ENCODE measurements at places on chromosomes 6 and 20.

DNA sequence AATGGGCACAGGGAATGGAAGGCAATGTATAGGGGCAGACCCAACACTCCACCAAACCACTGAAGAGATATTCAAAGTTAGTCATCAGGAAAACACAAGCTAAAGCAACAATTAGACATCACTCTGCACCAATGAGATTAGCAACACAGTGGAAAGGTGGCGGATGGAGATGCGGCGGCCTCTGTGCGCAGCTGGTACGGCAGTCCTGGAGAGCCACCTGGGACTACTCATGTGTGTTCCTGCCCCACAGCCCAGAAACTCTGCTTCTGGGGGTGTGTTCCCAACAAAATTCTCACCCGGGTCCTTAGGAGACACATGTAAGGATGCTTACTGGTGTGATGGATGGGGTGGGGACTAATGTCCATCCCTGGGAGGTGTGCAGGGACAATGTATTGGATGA is 82.4 kb downstream of the DHX35 start:
- DNase-seq = no peak

DNA sequence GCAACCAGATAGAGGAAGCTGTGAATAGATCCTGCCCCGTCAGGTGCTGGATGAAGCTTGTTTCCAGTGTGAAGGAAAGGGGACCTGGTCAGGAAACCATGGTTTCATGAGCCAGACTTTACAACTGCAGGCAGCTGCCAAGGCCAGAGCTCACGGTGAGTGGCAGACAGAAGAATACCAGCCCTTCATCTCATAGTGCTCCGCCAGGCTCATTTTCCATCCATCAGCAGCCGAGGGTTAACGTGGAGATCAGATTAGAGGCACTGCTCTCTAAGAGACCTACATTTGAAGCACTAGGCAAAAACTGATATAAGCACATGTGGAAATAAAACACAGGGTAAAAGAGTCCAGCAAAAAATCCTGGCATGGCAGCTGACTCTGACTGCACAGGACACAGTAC is 172.4 kb downstream of the CD24 start:
- no peak for DNase-seq

GRCh38 chr20:48026981-48027592 is 241.8 kb upstream of the SULF2 start:
- no peak for DNase-seq

GRCh38 chr20:57884956-57885355 is 175.1 kb upstream of the PMEPA1 start:
- no peak for DNase-seq

DNA sequence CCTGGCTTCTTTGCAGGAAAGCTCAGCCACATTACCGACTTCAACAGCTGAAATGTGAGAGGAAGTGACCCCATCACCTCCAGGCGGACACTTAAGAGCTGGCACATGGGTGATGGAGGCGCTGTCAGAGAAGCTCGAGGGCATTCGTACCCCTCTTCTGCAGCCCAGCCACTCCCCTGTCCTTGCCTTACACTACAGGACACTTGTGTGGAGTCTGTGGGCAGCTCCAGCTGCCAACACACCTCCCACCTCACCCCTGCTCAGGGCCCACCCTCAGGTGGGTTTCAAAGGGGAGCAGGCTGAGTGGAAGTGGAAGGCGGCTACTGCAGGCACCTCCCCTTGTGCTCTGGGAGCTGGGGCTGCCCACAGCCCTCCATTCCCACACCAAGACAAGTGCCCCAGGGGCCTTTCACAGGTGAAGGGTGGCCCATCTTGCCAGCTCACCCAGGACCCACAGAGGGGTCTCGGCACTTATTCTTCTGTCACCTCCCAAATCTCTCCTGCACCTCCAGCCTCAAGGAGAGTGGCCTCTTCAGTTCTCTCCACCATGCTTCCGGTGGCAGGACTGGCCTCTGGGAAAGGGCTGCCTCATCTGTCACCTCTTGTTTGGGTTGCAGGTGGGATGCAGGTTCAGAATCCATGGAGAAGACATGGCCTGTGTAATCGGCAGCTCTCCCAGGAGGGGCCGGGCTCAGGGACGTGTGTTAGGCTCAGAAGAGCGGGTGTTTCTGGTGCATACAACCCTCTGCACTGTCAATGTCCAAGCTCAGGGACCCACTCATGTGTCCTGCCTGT is 49.8 kb downstream of the IRF4 start:
- no peak for DNase-seq

GRCh38 chr20:6882561-6883291 is 115.2 kb downstream of the BMP2 start:
- DNase-seq = no peak

- no peak for DNase-seq
Observed at GRCh38 chr20:36550790-36551299, 9.5 kb downstream of the MYL9 start.

DNA sequence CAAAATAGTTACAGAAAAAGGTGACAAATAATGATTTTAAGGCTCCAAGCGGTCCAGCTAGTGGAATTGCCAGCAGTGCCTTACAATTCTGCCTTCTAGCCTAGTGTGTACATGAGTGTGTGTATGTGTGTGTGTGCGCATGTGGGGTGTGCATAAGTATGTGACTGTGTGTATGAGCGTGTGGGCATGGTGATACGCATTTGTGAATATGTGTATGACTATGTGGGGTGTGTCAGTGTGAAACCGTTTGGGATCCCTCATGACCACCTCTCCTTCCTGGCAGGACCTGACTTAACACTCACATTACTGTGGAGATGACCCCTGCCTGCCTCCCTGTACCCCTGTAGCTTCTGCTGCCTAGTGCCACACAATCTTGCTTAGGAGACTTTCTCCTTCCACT is 40.4 kb upstream of the RNF182 start:
- DNase-seq = no peak

GRCh38 chr20:16267526-16267925 is 305.7 kb downstream of the KIF16B start:
- no peak for DNase-seq

- DNase-seq = no peak
Observed at GRCh38 chr6:122696853-122697252, 82.7 kb upstream of the FABP7 start.

DNA sequence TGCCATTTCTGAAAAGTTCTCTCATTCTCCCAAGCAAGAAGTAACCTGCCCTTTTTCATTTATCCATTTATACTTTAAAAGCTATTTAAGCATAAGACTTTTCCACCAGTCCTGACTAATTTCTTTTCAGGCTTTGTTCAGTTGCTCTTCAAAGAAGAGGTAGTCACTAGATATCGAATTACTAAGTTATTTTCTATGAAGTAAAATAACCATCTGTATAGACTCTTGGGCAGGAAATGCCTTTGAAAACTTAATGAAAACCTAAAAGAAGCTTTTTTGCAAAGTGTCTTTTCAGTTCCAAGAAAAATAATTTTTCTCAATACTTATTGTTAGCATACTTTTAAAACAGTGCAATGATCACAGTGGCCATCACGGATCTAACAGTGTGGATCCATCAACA is 31.3 kb upstream of the LAMP5 start:
- DNase-seq = no peak

DNA sequence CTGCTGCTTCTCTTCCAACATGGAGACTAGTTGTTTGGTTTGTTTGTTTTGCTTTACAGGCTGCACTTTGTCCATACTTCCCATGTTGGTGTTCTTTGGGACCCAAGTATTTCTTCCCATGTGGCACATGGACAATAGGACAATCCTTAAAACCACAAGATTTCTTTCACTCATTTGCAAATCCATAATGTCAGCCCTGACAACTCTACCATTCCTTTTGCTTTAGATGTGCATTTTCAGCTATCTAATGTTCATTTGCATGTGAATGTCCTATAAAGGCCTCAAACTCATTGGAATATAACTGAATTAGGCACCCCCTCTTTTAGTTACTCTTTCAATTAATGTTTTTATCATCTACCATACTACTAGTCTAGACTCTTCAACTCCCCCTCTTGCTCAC is 16.7 kb downstream of the THEMIS start:
- DNase-seq = no peak

GRCh38 chr20:19935842-19936241 is 81.3 kb upstream of the NAA20 start:
- DNase-seq = no peak

DNA sequence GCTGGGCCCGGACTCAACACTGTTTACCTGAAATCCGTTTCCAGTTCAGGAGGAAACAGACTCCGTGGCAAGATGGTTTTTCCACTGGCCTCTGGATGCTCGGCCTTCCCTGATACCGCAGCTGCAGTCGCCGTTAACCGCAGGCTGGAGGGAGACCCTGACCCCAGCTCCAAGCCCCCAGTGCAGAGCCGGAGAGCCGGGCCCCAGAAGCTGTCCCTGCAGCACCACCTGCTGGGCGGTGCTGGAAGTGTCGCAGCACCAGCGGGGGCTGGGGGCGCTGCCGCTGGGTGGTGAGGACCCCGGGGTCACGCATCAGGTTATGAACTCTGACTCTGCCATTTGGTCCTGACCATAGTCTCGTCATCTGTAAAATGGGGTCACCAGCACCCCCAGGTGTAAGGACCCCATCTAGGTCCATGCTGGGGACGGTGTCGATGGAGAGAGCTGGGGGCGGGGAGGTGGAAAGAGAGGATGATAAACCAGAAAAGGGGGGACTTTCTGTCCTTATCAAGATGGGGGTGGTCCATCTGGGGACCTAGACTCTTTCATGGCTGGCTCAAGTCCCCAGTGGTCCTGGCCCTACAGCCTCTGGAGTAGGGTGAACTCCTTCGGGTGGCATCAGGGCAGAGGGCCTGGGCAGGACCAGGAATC is 20.8 kb upstream of the CHRNA4 start:
- no peak for DNase-seq

DNA sequence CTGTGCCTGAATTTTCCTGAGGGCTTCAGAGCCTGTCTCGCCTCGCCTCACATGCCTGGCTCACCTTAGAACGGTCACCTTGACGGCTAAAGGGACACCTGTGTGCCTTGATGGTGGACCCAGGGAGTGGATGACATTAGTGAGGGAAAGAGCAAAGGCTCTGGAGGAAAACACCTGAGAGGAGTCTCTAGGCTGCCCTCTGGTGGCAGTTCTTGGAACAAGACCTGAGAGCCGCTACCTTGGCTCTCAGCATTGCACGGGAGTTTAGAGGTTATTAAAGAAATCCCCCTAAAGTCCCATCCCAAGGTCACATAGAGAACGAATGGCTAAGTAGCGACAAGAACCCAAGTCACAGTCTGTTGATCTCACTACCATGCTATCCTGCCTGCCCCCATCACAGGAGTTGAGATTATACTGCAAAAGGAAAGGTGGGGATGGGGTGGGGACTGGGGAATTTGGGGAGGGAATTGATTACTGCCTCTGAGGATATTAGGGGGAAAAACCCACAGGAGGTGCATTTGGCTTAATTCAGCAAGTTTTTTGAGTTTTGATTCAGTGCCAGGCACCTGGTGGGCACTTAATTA is 7.9 kb upstream of the CDSN start:
- no peak for DNase-seq

- no peak for DNase-seq
Observed at GRCh38 chr6:150413781-150414281, 45.0 kb downstream of the IYD start.

- DNase-seq = no peak
Observed at GRCh38 chr6:80182308-80182707, 75.8 kb downstream of the BCKDHB start.

GRCh38 chr6:132568611-132569010 is 1.5 kb upstream of the TAAR6 start:
- DNase-seq = no peak
